NCI-H1436 treated with DMSO at 0.1 percent for 48 hours (cell line): ENCODE measurements at places on chromosomes 1 and 21.

DNA sequence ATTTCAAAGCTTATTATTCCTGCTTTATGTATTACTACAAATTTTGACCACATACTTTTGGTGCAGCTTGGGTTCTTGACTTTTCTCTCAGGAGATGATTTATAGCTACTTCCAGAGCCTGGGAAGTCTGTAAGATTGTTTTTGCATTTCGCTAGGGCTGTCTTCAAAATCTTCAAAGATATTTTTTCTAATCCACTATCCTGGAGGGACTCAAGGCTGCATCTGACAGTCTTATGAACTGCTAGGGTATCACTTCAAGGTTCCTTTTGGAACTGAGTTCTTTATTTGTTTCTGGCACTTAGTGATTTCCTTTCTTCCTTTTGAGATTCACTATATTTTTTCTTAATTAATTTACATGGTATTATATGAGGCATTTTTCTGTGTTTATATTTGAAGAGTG is 90.0 kb upstream of the LYPLAL1 start:
- no peak for DNase-seq

DNA sequence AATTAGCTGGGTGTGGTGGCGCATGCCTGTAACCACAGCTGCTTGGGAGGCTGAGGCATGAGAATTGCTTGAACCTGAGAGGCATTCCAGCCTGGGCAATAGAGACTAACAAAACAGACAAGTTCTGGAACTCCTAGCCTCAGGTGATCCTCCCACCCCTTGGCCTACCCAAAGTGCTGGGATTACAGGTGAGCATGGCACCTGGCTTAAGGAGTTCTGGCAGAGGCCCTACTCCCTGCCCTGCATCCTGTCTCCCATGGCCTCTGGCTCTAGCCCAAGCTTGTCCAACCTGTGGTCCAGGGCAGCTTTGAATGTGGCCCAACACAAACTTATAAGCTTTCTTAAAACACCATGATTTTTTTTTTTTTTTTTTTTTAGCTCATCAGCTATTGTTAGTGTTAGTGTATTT is 20.4 kb downstream of the TOMM20 start:
- DNase-seq = no peak

DNA sequence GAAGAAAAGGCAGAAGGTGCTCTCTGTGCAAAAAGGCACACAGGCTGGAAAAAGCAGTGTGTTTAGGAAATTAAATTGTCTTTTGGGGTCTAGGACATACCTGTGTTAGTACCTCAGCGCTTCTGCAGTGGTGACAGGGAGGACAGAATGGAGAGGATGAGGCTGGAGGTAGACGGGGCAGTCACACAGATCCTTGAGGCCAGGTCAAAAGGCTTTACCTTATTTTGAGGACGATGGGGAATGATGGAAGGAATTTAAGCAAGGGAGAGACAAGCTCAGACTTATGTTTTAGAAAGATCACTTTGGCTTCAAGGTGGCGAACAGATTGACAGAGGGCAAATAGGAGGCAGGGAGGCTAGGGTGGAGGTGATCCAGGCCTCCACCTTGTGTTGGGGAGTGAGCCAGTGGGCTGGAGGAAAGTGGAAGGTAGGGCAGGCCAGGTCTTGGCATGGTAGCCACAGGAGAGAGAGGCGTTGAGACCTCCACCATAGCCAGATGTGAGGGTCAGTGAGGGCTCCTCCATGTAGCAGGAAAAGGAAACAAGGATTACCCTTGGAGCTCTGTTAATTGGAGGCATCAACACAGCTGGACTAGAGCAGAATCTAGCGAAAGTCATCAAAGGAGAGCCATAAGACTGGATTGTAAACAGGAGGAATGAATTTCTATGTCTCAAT is 4.2 kb downstream of the CYP4B1 start:
- DNase-seq = no peak

DNA sequence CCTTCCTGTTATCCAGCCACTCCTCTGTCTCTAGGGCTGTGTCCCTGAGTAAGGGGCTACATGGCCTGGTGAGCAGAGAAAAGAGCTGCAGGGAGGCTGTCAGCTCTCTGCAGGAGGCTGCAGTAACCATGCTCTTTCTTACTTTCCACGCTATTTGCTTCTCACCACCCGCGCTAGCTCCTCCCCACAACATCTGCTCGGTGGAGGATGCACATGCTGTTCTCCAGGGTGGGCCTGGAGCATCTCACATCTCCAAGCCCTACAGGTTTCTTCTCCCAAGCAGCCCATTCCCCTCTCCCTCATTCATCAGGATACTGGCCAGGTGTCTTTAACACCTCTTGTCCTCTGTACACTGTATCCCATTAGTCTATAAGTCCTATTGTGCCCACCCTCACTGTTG is 103.8 kb downstream of the IER5 start:
- no peak for DNase-seq

GRCh38 chr1:97164276-97164639 is 442.7 kb downstream of the PTBP2 start:
- no peak for DNase-seq

- no peak for DNase-seq
Measured at GRCh38 chr1:230277201-230278025, 148.7 kb downstream of the PGBD5 start.
